ENCODE measurements at places on chromosomes 12 and 14.

DNA sequence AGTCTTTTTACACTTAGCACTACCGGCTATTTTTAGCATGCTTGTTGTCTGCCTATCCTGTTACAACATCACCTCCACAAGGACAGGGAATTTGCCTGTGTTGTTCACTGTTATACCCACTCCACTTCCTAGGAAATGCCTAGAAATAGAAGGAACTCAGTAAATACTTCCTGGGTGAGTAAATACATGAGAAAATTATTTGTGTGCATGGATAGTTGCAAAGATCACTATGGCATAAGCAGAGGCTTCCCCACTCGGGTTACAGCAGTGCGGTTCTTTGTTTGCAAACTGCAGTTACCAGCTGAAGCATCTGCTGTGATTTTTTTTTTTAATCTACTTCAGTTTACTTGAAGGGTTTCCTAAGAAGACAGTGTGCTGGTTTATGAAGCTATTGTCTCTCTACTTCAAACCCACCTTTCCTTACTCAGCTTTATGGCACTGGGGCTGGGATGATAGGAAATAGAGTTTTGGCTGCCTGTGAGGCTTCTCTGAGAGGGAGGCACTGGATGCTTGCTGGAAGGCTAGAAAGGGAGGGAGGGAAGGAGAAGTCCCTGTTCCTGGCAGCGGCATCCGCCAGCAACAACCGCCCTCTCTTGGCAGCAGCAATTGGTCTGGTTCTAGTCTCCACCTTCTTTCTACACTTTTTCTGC lies 29.0 kb downstream of the PDE6H start:
- peak; percentile 18 for DNase-seq

- peak; percentile 87 for DNase-seq
Observed at GRCh38 chr12:96889273-96889933, 17.7 kb upstream of the NEDD1 start.

DNA sequence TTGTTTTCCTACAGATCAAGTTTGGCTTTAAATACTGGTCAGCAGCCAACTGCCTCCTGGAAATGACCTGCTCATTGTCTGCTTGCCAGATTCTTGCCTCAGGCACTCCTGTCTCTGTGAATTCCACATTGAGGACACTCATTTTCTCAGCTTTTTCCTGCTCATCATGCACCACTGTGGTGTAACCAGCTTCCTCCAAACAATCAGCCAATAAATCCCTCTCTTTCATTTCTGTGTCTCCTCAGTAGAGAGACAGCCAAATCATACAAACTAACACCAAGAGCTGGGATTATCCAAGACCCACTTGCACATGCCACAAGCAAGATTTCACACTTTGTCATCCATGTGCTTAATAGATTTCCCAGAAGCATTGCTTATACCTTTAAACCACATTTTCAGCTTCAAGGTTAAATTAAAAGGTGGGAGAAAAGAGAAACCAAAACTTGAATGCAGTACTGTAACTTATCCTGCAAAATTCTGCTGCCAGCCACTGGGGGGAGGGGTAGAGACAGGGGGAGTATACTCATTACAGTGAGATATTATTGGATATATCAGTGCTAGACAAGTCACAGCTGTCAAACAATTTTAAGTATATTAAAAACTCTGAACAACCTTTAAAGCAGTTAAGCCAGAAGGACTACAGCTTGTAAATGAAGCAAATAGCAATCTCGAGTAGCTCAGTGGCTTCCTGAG lies 105.0 kb downstream of the PPP2R5E start:
- peak; percentile 94 for DNase-seq

- DNase-seq = no peak
Observed at GRCh38 chr14:105368910-105369652, 29.3 kb upstream of the TEX22 start.

DNA sequence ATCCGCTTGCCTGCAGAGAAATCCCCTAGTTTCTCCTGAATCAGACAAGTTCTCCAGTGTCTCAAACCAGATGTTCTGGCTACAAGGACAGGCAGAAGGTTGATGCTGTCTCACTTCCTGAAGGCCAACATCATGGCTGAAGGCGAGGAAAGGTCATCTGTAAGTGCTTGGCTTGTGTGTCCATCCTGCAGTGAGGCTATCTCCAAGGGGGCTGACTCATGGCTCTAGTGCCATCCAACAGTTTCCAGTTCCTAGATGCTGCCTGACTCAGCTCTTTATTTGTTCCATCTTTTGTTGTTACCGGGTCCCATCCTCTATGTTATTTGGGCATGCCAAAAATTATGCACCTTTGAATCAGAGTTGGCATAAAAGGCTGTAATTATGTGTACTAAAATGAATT lies 232.1 kb upstream of the TBX3 start:
- DNase-seq = peak; percentile 67

- peak; percentile 4 for DNase-seq
Observed at GRCh38 chr12:68932128-68932960, 627 bp downstream of the CPM start.
